ENCODE measurements at places on chromosomes 11 and 22.

- DNase-seq: no peak
Observed at GRCh38 chr11:46387919-46388618, 3.5 kb downstream of the CHRM4 start.

DNA sequence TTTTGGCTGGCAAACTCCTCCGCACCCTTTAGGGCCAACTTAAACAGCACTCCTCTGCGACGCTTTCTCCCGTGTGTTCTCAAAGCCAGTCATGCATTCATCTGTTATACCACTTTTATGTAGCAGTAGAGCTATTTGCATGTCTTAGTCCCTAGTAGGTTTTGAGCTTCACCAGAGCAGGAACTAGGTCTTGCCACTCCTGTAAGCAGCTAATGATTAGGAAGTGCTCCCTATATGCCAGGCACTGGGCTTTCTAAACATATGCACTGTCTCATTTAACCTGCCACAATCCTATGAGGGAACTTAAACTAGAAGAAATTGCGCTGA lies 180.8 kb downstream of the DBX1 start:
- DNase-seq: no peak

DNA sequence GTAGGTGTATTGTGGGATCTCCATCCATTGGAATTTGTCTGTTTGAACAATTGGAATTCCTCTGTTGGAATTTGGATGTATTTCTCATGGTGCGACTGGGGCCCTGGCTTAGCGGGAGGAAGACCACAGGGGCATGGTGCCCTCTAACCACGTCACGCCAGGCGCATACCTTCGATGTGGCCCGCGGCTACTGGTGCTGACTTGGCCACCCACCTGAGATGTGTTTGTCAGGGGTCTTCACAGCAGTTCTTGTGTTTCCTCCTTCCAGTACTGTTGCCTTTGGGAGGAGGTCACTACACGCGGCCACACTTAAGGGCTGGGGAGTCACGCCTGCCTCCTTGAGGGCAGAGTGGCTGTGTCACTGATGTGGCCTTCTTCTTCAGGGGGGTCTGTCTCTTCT lies 36.6 kb upstream of the GRAMD4 start:
- DNase-seq: no peak

DNA sequence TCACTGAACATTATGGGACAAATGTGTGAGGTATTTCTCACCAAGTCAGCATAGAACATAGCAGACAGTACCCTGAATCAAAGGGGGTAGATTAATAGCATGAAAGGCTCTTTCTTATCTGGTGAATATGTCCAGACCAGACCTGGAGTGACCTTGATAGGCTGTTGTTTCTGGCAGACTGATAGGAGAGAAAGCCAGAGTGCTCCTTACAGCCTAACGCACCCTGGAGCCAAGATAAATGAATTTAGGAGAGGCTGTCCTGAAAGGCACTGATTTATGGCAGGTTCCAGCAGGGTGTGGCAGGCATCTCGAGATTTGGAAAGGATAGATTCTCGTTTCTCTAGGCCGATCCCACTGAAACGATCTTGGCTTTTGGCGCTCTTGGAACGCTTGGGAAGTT lies 204.6 kb downstream of the DBX1 start:
- DNase-seq: no peak

DNA sequence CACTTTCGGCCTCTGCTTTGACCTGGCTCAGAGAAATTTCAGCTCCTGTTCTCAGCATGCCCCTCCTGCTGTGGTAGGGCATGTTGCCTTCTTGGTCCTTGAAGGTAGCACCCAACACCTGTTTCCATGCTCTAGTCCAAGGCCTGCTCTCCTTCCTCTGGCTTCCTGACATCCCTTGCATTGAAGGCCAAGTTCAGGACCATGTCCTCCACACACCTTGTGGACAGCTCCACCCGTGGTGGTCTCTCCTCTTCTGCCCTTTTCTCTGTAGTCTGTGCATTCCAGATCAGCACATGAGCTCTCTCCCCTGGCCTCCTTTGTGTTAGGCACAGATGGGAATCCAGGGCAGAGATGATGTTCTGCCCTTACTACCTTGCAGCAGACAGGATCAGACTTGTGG lies 225.3 kb downstream of the ADAMTS15 start:
- no peak for DNase-seq
